ENCODE measurements at places on chromosomes 3 and 15. TPM values are rescaled to one million over a fixed set of nuclear protein-coding genes. Genes with fewer than 3 reads are reported as not detected.

LRRC2 gene
- 0.23 TPM for total RNA-seq

KCNMB3 gene
- total RNA-seq = 3.8 TPM

GRCh38 chr15:78541744-78542034 lies 1.4 kb downstream of the PSMA4 start:
- H3K27ac ChIP-seq = peak overlapping the region; percentile 98
- peaks cover 15% of the 10 kb centered on the region for H3K4me1 ChIP-seq
- peak overlapping the region; percentile 99 for H3K4me3 ChIP-seq
- H3K27me3 ChIP-seq = no peaks in the 10 kb centered on the region

DNA sequence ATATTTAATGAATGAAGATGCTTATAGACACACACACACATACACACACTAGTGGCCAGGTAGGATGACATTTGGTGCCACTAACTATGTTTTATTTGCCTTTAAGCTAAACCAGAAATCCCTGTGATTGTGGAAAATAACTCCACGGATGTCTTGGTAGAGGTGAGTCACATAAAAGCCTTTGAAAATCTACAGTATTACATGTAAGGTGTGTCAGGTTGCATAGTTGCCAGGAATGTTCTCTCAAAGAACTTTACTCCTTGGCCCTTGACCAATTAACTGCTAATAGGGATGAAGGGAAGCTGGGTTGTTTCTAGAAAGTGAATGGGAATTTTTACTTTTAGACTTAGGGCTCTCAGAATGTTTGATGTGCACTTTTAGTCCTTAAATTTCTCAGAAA lies 9.9 kb downstream of the ZBED2 start:
- H3K4me1 ChIP-seq = no peaks in the 10 kb centered on the region
- no peaks in the 10 kb centered on the region for H3K27me3 ChIP-seq
- H3K36me3 ChIP-seq = no peaks in the 10 kb centered on the region
- no peak for DNase-seq

DNA sequence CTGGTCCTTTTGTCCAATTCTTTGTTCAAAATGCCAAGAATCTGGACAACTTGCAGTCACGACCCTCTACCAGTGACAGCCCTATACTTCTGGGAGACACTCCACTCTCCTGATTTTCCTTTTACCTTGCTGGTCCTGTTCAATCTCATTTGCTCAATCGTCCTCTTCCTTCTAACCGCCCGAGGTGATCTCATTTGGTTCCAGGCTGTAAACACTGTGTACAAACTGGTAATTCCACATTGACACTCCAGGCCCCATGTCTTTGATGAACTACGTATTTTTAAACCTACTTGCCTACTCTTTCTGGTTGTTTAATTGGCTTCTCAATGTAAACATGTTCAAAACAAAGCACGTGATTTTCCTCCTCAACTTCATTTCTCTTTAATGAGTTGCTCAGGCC lies 23.7 kb upstream of the C3orf49 start:
- no peaks in the 10 kb centered on the region for H3K27me3 ChIP-seq
- no peaks in the 10 kb centered on the region for H3K36me3 ChIP-seq
- H3K4me3 ChIP-seq = no peak overlapping the region
- H3K27ac ChIP-seq = no peak overlapping the region

- H3K27me3 ChIP-seq = peaks cover 1% of the 10 kb centered on the region
- DNase-seq = no peak
- no peak overlapping the region for H3K27ac ChIP-seq
- no peak overlapping the region for H3K4me3 ChIP-seq
- no peaks in the 10 kb centered on the region for H3K4me1 ChIP-seq
These were observed 74.9 kb downstream of the PIK3R4 start for GRCh38 chr3:130671545-130672312.

SLC12A1 gene
- total RNA-seq = not detected

DNA sequence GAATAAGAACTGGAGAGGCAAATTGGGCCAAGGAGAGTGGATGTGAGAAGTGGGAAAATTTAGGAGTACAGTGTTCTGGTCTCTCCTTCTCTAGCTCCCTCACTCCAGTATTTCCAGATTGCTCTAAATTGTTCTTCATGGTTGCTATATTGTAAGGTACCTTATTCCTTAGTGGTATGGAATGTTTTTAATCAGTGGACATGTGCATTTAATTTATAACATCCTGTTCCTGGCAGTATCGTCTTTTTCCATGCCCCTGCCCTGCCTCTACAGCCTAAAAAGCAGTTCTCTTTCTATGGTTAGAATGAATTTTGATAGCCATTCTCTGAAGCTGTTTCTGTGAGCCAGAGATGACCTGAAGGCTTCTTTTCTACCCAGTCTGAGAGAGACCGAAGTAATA lies 180.5 kb downstream of the TCF12 start:
- peaks cover 2% of the 10 kb centered on the region for H3K27me3 ChIP-seq
- H3K4me3 ChIP-seq = no peak overlapping the region
- peaks cover 4% of the 10 kb centered on the region for H3K36me3 ChIP-seq
- no peak overlapping the region for H3K27ac ChIP-seq
- DNase-seq = no peak

SOX14 gene
- total RNA-seq = 19.7 TPM

DNA sequence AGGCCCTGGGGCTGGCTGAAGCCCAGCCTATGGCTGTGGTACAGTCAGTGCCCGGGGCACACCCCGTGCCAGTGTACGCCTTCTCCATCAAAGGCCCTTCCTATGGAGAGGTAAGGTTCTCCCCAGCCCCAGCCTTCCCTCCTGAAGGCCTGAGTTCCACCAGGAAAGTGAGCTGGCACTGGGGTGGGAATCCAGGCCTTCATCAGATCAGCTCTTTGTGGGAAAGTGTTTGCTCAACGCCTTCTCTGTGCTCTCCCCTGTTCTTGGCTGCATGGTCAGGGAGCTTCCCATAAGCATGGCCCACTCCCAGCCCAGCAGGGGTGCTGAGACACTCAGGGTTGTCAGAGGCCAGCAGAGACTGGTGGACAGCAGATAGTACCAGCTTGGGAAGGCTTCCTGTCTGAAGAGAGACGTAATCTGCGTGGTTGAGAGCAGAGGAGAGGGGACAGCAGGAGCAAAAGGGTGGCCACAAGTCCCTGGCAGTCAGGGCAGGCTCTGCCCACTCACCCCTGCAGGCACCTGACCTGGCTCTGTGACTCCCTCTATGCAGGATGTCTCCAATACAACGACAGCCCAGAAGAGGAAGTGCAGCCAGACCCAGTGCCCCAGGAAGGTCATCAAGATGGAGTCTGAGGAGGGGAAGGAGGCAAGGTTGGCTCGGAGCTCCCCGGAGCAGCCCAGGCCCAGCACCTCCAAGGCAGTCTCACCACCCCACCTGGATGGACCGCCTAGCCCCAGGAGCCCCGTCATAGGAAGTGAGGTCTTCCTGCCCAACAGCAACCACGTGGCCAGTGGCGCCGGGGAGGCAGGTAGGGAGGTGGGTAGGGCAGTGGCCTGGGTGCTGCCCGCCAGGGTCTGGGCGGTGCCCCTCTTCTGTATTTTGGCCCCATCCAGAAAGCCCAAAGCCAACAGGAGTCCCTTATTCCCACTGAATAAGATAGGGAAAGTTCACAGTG lies 38.4 kb downstream of the PML start:
- H3K4me1 ChIP-seq = peaks cover 22% of the 10 kb centered on the region
- H3K36me3 ChIP-seq = peaks cover 44% of the 10 kb centered on the region
- no peak for DNase-seq
- H3K27me3 ChIP-seq = peaks cover 15% of the 10 kb centered on the region

- peak overlapping the region; percentile 16 for H3K27ac ChIP-seq
- H3K4me1 ChIP-seq = peaks cover 7% of the 10 kb centered on the region
- no peak overlapping the region for H3K4me3 ChIP-seq
- H3K27me3 ChIP-seq = peaks cover 13% of the 10 kb centered on the region
- H3K36me3 ChIP-seq = peaks cover 8% of the 10 kb centered on the region
- no peak for DNase-seq
These were observed 6.7 kb upstream of the PIGZ start for GRCh38 chr3:196975349-196975748.

BAHD1 gene
- total RNA-seq = 20.4 TPM

DNA sequence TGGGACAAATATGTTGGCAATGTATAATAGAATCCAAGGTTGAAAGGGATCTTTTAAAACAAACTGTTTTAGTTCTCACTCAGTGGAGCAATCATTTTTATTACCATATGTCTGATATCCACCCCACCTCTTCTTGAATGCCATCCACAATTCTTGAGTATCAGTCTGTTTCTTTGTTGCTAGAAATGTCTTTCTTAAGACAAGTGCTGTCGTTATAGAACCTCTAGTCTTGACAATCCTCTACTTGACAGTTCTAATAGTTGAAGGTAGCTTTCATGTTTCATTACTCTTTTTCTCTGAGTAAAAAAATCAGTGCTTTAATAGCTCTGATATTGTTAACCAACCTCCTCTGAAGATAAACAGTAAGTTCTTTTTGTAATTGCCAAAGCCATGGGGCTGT lies 737.9 kb downstream of the MECOM start:
- H3K36me3 ChIP-seq = no peaks in the 10 kb centered on the region
- peaks cover 1% of the 10 kb centered on the region for H3K27me3 ChIP-seq
- no peak overlapping the region for H3K27ac ChIP-seq
- no peaks in the 10 kb centered on the region for H3K4me1 ChIP-seq
- no peak overlapping the region for H3K4me3 ChIP-seq

- no peaks in the 10 kb centered on the region for H3K36me3 ChIP-seq
- DNase-seq = no peak
- no peaks in the 10 kb centered on the region for H3K27me3 ChIP-seq
- no peak overlapping the region for H3K4me3 ChIP-seq
- H3K27ac ChIP-seq = no peak overlapping the region
These were observed 378.6 kb upstream of the MCTP2 start for GRCh38 chr15:93852761-93853160.

PLSCR5 gene
- total RNA-seq = not detected

DNA sequence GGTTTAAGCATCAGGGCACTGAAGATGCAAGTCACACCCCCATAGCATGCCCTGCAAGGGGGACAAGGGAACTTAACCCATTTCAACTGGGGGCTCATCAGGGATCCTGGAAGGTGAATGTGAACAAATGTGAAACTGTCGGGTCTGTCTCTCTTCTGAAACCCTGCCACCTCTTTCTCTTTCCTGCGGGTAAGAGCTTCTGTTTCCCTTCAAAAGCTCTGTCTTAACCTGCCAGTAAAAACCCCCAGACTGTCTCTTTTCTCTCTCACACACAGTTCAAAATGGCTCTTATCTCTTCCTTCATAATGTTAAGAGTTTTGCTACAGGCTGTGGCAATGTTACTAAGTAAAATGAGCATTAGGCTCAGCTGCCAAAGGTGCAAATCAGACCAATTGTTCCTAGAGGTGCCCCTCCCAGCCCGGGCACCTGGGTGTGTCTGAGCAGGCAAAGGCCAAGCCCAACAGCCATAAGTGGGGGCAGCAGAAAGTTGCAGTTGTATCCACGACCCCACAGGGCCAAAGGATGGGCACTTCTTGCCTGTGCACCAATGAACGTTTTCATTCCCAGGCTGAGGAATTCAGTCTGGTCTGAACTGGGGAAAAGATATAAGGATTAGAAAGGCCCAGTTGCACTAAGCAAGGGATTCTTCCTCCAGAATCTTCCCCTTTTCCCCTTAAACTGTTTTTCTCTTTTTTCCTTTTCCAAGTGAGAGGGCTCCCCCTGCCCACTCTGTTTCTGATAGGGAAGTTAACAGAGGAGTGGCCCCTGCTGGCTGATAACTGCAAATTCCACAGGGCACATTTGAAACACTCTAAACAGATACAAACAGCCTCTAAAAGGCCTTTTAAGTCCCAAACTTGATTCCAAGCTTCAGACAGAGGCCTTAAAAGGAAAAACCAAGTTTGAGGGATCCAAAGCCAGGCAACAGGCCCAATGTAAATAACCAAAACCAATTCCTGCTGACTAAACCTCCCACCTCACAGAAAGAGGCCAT lies 113.8 kb upstream of the EPHA6 start:
- no peak overlapping the region for H3K27ac ChIP-seq
- no peak overlapping the region for H3K4me3 ChIP-seq
- peaks cover 1% of the 10 kb centered on the region for H3K27me3 ChIP-seq
- DNase-seq = peak; percentile 16
- no peaks in the 10 kb centered on the region for H3K4me1 ChIP-seq
- no peaks in the 10 kb centered on the region for H3K36me3 ChIP-seq

Measured in endothelial cell (in vitro differentiated cells).